SJSA1 (cell line): ENCODE measurements at places on chromosomes 5 and 9.

DNA sequence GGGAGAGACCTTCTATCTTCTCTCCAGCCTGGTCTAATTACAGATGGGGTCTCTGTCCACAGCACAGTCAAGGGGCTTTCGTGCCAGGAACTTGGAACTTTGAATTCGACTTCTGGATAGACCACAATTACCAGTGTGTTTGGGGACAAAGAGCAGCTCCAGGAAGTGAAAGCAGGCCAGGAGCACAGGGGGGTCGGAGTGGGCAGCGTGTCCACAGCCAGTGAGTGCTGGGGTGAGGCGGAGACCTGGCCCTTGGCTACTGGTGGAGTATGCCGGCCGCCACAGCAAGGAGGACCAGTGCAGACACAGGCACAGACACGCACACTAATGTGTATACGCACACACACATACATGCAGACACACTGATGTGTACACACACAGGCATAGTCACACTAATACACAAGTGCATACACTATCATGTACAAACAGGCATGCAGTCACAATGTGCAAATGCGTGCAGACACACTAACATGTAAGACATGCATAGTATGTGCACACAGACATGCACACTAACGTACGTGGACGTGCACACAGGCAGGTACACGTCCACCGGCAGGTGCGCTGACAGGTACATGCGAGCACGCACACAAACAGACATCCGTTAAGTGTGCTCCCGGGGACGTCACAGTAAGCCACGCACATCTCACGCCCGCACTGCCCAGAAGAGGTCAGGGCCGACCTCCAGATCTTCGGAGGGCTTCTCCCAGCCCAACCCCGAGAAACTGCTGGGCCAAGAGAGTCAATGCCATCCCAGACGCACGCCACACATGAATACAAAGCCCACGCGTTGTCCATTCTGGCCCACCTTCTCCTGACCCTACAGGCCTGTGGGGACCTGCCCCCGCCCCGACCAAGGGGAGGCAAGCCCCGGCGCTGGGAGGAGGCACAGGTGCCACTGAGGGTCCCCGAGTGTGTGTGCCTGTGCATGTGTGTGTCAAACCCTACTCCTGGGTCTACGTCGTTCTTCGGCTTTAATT is 46.5 kb downstream of the NKD2 start:
- no peak for DNase-seq

DNA sequence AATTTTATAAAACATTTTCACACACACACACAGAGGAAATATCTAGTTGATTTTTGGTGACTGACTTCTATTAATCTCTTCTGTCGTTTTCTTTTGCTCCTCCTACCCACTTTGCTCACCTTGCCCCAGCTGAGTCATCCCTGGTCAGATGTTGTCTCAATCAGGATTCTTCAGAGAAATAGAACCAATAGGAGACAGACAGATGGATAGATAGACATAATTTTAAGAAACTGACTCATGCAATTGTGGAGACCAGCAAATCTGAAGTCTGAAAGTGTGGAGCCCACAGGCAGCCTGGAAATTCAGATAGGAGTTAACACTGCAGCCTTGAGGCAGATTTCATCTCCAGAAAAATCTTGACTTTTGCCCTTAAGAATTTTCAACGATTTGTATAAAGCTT is 37.0 kb upstream of the PIK3R1 start:
- DNase-seq: no peak

DNA sequence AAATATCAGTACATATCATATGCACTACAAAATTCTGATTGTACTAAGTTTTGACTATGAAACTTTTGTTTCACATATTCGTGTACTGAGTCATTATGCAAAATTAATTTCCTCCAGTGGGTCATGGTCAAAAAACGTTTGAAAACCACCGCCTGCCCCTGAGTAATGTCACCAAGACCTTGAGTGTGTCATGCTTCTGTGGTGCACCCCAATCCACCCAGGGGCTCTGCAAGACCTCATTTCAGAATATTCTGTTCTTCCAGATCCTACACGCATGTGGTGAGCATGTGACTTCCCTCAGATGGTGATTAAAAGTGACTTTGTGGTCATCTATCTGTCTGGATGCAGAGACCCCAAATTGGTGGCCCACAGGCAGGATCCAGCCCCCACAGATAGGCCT is 31.0 kb downstream of the ABLIM3 start:
- peak; percentile 81 for DNase-seq

DNA sequence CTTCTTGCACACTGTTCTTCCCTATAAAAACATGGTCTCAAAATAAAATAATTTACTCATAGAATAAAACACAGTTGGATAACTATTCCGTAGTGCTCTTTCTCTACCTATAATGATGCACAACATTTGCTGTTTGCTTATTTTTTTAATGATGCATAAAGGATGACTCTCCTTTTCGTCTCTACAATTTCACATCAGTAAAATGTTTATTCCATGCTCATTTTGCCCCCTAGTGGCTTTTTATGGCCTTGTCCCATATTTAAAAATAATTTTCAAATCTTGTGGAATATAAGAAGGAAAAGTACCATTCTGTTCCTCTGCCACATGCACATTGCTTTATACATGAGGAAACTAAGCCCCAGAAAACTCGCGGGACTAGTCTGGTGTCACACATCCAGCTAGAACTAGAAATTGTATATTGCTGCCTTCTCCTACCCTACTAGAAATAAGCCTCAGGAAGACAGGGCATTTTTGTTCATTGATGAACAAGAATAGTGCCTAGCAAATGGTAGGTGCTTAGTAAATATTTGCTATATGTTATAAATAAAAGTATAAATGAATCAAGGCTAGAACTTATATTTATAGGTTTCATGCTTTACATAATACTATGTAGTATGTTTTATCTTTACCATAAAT is 12.7 kb downstream of the KCTD16 start:
- DNase-seq: no peak

- DNase-seq: peak; percentile 57
These were observed 40.3 kb upstream of the TNFAIP8 start for GRCh38 chr5:119315516-119315949.

- no peak for DNase-seq
These were observed 24.3 kb downstream of the S100Z start for GRCh38 chr5:76874088-76874581.

DNA sequence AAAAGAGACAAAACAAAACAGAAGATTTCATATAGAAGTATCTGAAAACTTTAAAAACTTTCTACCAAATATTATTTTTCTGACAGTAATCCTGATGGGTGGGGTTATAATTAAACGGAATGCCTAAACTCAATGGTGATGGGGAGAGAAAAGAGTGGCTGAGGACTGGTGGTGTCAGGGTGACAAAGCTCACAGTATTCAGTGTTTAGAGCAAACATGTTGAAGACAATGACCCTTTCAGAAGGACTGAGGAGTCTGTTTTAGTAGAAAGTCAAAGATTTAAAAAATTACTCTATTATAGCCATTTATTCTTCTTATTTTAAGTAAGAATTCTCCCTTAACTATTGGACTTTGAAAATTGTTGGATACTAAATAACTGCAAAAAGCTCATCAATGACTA is 1144.0 kb downstream of the TAF11L14 start:
- no peak for DNase-seq

DNA sequence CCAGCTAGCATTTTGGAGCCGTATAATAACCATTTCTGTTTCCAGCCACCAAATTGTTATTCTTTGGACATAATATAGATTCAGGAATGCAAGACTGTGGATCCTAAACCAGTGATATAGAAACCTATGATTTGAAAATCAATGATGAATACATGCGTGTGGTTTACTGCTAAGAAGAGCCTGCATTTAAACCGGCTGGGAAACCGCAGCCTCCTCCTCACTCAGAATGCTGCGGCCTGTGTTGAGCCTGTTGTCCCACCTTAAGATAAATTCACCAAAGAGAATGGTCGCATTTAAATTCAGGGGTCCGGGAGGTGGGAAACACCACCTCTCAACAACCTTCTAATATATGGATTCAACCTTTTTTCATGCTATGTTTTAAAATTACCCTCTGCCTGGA is 148.0 kb downstream of the MEF2C start:
- no peak for DNase-seq

DNA sequence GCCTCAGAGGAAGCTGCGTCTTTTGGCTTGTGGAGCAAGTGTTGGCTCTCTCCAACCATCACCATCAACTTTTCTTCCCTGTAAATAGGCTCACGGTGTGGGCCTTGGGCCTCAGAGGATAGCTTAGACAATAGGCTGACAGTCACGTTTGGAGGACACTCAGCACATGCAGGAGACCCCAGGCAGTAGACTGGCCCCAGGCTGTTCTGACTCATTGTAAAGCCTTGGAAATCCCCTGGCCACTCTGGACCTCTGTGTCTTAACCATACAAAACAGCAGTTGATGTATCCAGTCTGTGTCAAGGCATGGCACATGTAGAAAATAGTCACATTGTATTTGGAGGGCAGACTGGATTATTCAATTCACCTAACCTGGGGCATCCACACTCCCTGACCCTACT is 18.6 kb downstream of the CD74 start:
- peak; percentile 81 for DNase-seq

DNA sequence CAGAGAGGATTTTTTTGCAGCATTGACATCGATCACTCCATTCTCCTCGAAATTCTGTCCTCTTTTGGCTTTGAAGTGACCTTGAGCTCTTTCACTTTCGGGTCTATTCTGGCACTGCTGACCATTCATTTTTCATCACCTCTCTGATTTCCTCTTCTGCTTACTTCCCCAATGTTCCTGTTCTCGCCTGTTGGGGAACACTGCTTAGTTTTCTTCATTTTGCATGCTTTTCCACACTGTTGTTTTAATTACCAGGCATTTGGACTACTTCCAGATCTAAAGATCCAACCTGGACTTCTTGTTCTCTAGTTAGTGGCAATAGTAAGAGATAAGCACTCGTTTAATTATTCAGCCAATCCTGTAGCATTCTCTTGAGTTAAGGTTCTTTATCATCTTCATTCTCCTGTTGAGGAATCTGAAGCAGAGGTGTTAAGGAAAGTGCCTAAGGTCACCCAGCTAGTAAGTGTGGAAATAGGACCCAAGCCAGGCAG is 53.4 kb downstream of the MAN2A1 start:
- no peak for DNase-seq

DNA sequence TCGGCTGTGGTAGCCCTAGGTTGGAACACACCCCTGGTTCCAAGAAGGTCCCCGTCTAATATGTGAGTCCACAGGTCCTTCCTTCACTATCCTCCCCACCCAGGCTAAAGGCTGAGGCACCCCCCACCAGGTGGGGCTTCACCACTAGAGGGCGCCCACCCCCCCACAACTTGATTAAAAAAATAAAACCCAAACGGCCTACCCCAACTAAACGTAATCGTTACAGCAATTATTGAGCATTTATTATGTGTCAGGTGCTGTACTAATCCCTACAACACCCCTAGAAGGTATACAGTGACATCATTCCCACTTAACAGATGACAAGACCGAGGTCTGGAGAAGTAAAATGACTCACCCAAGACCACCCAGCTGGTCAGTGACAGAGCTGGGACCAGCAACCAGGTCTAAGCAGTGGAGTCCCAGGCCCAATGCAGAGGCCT is 65.0 kb downstream of the FGF18 start:
- no peak for DNase-seq
